ENCODE measurements at places on chromosomes 1 and 21.

DNA sequence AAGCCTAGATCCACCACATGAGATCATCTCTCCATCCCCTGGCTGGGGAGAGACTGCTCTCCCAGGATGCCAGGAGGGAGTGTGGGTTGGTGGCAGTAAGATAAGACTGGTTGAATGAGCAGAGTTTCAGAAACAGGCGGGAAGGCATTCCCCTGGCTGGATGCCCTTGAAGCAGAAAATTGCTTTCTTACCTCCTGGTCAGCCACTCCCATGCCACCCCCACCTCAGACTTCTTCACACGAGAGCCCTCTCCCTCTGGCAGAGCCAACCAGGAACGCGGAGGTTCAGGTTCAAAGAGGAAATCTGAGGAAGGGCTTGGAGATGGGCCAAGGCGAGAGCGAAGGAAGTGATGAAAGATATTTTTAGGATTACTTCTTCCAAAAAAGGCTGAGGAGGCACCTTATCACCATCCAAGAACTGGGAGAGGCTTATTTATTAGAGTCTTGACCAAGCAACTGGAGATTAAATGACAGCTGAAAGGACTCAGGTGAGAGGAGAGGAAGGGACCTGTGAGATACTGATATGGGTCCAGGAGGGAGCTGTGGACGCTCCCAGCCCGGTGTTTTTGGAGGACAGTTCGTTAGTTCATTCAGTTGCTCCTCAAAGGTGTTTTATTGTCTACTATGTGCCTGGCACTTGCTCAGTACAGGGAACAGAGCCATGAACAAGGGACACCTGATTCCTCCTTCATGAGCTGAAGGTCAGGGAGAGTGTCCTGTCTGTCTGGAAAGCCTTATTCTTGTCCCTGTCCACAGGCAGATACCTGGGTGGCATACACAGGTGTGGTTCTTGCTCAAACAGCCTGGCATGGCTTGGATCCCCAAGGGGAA lies 18.9 kb upstream of the SLC26A9 start:
- DNase-seq = no peak

DNA sequence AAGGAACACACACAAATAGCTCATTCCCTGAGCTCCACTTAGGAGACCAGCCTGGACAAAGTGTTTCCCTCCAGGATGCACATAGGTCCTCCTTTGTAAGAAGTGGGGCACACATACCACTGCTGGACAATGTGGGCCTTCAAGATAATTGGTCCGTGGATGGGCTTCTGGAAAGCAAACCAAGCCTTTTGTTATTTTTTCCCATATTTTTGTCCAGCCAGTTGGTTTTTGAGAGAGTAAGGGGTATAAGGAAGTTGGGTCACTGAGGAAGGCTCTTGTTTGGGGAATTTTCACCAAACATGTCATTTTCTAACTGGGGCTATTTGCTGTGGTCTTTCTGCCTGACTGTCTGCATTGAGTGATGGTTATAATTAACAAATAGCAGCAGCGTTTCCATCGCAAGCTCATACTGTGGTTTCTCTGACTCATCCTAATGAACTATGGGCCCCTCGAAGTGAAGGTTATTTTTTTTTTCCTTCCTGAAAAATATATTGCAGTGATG lies 306.3 kb upstream of the DUSP10 start:
- no peak for DNase-seq

GRCh38 chr1:229762891-229763290 lies 136.8 kb downstream of the URB2 start:
- DNase-seq = no peak

GRCh38 chr1:9371391-9371935 lies 78.8 kb downstream of the SPSB1 start:
- DNase-seq = no peak

DNA sequence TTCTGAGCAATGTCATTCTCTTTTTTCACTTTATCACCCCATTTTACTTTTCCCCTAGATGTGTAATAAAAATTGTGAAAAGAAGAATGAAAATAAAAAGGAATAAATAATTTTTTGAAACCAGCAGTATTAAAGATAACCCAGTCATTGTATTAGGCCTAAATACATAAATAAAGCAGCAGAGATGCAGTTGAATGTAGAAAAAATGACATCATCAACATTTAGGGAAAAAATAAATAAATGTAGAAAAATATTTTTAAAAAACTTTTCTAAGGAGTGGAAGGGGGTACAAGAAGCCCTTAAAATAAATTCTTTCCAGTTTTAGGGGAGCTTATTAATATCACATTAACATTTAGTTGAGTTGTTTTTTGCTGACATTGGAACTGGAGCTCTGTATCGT lies 15.3 kb upstream of the ENAH start:
- DNase-seq = no peak

DNA sequence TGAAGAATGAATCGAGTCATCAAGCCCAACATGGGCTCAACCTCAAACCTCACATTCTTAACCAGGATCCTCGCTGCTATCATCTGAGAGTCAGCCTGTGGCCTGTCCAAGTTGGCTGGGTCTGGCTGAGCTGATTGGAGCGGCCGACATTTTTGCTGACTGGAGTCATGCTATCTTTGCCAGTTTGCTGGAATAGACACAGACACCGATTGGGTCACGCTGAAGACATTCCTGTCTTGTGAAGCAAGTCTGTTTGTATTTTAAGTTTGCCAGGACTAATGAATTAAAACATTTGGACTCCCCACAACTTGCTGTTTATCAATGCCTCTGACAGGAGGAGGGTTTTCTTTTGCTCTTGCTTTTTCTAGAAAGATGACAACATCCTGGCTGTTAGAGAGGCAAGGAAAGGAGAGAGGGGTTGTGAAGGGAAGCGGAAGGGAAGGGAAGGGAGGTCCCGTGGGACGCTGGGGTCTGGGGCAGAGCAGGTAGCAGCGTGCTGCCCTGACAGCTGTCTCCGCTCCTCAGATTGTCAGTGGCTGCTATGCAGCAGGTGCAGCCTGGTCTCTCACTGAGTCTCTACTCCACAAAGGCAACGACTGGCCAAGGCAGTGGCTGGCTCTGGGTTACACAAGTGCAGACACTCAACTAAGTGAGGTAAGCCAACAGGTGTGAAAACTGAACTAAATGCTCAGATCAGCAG lies at the start of gene MAP3K7CL:
TSS of gene MAP3K7CL (plus strand) at position 375 of the 700 bp plus-strand sequence. CDS start 2,701 bp downstream, outside the sequence.
- DNase-seq = no peak

Measured in activated CD4-positive, alpha-beta T cell treated with anti-CD3 and anti-CD28 coated beads, Interleukin-2, amount 50 U/mL, for 24 hours (primary cell).